ENCODE measurements at places on chromosomes 1 and 21.
A peak's percentile ranks its signal among the peaks of the same experiment; 100 is the strongest.

DNA sequence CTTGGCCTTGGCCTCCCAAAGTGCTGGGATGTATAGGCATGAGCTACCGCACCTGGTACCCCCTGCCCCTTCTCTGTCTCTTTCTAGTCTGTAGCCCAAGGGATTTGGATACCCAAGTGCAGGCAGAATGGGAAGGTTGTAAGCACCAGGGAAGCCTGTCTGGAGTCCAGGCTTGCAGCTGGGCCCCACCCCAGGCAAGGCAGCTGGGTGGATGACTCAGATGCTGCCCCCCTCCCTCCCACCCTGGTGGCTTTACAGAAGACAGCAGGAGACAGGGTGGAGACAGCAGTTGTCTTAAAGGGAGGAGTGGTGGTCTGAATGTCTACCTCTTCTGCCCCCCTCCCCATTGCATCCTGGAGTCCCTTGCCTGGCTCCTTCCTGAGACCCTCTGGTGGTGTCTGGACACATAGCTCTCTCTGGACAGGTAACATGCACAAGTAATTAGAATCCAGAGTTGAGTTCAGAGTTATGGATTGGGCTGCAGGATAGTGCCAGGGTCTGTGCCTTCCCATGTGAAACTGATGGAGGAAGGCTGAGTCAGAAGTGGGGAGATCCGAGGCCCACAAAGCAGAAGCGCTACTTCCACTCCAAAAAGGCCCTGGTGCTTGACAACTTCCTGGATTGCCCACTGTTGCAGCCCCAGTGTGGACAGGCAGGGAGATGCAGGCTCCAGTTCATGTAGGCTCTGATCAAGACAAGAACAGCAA is 5.1 kb downstream of the LMNA start:
- DNase-seq: no peak

- no peak for DNase-seq
Observed at GRCh38 chr1:224113545-224113917, 380 bp upstream of the FBXO28 start.

- no peak for DNase-seq
Observed at GRCh38 chr1:213159376-213159775, 108.3 kb downstream of the RPS6KC1 start.

DNA sequence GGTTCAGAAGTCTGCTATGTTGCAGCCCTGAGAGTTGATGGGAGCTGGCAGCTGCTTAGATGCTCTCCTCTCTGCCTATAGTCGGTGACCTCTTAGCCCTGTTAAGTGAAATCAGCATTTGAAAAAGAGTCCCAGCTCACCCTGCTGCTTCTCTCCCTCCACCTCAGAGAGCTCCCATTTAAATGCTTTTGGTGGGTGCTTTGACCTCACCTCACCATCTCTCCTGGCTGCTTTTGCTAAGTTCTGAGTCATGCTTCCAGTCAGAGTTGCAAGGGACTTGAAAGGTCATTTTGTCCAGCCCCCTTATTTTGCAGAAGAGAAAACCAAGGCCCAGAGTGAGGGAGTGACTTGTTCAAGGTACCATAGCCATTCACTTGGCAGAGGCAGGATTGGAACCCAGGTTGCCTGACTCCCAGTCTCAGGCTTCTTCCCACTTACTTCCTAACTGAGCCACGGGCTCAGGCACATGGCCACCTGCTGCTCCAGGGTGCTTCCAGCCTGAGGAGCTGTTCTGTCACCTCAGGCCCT is 3.3 kb downstream of the MAPKAPK2 start:
- DNase-seq: no peak

DNA sequence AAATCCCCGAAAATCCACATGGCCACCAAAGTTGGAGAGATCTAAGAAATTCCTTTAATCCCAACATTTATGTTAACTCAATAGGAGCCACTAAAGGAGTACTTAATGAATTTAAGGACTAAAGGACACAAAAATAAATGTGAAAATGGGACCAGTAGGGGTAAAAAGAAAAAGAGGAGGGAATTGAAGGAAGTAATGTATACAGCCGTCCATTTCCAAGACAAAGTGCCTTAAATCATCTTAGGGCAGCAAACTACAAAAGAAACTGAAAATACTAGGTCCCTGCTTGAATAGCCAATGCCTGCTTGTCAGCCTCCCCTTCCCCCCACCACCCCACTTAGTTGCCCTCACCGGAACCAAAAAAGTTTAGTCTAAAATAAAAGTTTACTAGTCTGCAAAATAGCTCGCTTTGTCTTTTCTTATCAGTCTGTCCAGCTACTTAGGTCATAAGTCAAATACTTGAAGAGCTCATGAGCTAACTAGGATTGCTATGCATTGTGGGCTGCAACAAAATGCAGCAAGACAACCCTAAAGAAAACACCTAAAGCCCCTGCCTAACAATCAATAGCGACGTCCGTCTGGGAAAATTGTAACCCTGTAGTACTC is 66.3 kb upstream of the TLR5 start:
- no peak for DNase-seq

- no peak for DNase-seq
Observed at GRCh38 chr1:154241703-154242351, 21.1 kb downstream of the UBAP2L start.

GRCh38 chr1:62467092-62467491 is 30.2 kb downstream of the USP1 start:
- no peak for DNase-seq

- no peak for DNase-seq
Observed at GRCh38 chr1:55735106-55735505, 519.9 kb upstream of the USP24 start.

DNA sequence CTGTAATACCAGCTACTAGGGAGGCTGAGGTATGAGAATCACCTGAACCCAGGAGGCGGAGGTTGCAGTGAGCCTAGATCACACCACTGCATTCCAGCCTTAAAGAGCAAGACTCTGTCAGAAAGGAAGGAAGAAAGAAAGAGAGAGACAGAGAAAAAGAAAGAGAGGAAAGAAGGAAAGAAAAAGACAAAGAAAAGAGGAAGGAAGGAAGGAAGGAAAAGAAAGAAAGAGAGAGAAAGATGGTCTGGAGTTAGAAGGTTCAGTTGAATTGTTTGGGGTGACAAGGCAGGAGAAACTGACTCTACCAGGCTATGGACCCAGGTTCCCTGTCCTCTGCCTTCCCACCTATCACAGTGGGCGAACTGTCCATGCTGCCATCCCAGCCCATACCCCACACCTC is 27.4 kb upstream of the PIK3CD start:
- no peak for DNase-seq

- no peak for DNase-seq
Observed at GRCh38 chr1:150992626-150993025, 10.5 kb downstream of the ANXA9 start.

DNA sequence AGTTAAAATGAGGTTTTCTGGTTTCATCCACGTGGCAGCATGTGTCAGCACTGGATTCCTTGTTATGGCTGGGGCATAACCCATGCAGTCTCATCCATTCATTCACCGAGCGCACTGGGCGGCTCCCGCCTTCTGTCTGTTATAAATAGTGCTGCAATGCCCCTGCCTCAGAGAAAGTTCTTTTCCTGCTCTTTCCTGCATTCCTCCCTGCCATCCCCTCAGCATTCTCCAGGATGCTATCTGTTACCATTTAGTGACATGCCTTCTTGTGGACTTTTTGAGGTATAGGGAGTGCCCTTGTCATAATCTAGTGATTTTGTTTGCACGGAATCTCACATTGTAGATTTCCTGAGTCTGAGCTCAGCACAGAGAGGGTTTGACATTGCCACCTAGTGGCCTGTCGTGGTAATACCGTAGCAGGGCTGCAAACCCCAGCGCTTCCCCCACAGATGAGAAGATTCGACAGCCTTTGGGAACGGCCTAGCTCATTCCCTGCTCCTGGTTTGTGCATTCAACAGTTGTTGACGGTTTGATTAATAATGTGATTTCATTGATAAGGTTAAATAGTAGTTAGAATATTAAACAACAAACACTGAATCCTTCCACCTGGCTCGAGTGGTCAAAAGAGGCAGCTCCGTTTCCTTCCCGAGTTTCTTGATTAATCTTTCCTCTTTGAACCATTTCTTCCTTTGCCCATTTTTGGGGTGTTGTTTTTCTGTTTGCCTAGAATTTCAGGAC is 46.3 kb downstream of the UMODL1 start:
- peak; percentile 37 for DNase-seq

- DNase-seq: no peak
Observed at GRCh38 chr1:116852367-116852766, 57.3 kb upstream of the PTGFRN start.

GRCh38 chr1:231936983-231937775 is 310.6 kb downstream of the DISC1 start:
- DNase-seq: no peak

DNA sequence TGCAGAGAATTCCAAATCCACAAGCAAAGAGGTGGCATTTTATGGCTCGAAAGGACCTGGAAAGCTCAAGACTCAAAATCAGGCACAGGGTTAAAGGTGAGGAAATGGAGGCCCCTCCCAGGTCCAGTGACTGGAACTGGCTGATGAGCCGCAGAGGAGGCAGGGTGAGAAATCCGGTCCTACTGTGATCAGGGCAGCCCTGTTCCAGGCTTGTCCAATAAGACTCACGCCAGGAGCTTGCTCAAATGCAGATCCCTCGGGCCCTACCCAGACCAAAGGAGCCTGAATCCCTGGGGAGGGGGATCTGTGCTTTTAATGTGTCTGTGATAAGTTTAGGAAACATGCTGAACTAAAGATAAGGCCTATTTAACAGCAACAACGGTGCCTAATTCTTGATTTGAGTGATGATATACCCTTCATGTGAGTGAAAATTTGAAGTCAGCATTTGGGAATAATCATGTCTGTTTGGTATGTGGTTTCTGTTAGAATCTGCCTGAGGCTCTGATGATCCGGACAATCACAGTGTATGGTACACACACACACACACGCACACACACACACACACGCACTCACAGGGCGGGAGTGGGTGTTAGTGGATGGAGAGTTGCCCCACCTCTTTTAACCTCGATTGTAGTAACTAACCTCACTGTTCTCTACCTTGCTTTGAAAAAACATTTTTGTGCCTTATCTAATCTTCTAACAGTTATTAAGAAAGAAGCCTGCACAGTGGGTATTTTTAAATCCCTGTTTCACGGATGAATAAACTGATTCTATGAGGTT is 54.1 kb upstream of the LYST start:
- no peak for DNase-seq

DNA sequence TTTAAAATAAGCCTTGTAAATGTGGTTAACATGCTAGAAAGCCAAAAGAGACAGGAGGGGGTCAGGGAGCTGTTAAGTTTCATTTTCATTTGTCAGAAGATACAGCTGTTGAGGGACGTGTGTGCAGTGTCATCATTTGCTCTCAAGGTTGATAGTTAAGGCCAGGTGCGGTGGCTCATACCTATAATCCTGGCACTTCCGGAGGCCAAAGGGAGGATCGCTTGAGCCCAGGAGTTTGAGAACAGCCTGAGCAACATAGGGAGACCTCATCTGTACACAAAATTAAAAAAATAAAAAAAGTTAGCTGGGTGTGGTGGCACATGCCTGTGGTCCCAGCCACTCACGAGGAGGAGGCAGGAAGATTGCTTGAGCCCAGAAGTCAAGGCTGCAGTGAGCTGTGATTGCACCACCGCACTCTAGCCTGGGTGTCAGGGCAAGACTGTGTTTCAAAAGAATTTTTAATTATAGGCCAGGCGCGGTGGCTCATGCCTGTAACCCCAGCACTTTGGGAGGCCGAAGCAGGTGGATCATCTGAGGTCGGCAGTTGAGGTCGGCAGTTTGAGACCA is 22.7 kb downstream of the ZBTB8OS start:
- DNase-seq: peak; percentile 69

GRCh38 chr1:174337000-174337681 is 110.6 kb upstream of the GPR52 start:
- DNase-seq: no peak

DNA sequence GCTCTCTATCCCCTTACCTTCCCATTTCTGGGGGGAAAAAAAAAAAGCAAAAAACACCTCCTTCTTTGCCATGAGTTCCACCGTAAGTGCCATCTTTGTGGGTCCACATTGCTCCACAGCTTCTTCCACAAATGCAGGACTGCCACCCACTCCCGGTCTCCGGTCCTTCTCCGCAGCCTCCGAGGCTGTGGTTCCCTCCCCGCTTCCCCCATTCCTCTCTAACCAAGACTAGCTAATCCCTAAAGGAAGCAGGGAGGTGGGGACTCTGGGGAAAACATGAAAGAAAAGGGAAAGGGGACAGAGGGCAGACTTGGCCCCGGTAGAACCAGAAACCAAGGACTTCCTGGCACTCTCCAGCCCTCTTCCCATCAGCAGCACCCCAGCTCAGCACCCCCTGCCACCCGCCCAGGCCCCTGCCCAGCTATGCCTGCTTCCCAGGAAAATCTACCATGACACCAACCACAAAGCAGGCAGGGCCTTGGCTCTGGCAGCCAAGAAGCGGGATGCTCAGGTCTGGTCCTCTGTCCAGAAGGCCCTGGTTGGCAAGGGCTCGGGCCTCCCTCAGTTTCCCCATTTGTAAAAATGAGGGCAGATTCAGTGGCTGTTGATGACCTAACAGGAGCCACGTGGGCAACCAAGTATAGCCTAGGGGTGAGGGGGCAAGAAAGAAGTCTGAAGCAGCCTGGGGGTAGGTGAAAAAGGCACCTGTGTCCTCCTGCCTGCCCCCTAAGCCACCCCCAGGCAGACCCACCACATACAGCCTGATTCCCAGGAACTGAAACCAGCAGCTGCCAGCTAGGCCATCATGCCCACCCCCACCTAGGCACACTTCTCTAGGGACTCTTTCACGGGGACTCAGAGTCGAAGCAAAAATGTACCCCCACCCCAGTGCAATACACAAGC is 2.5 kb downstream of the EPHA2 start:
- DNase-seq: no peak

DNA sequence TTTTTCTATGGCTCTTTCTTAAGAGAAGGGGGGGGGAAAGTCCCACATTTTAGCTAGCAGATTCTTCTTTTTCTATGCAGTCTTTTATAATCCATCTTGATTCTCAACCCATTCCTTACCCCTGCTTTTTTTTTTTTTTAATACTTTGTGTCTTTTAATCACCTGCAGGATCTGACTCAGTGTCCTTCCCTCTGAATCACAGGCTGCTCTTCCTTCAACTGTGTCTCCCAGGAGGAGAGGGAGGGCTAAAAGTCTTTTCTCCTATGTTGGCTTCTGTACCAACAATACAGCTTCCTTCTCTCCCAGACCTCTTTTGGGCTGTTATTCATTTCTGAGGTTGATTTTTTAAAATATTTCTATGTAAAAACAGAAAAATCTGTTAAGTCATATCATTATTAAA is 686.2 kb downstream of the ADGRL2 start:
- DNase-seq: no peak

DNA sequence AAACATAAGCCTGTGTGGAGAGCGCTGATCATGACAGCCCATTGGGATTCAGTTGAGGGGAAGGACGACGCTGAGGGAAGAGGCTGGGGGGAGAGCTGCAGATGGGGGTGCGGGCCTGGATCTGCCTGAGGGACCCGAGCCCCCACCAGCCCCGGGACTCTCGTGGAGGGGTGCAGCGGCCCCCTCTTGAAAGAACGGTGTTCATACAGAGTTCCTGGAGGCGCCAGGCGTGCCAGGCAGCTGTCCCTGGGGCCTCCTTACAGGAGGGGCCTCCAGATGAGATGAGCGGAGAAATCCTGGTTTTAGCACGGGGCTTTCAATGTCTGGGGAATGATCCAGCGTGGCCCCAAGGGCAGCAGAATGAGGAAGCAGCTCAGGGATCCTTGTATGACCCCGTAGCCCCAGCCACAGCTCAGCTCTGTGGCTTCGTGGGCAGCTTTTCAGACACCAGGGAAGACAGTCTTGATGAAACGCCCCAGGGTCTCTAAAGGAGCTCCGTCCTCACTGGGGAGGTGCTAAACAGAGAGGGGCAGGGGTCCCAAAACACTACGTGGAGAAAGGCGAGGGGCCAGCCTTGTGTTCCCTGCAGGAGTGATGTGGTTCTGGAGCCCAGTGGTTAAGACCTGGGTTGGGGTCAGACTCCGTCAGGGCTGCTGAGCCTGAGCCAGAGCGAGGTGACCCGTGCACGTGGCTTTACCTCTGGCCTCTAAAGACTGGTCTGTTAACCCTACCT is 7.2 kb upstream of the DSCAM start:
- DNase-seq: no peak

- DNase-seq: no peak
Observed at GRCh38 chr1:151541752-151542151, 1.6 kb downstream of the TUFT1 start.
